ENCODE measurements at places on chromosomes 3 and 15. TPM values are rescaled to one million over a fixed set of nuclear protein-coding genes. Genes with fewer than 3 reads are reported as not detected.

GRCh38 chr15:71651750-71652186 is 158.6 kb upstream of the NR2E3 start:
- peak; percentile 84 for DNase-seq

DNA sequence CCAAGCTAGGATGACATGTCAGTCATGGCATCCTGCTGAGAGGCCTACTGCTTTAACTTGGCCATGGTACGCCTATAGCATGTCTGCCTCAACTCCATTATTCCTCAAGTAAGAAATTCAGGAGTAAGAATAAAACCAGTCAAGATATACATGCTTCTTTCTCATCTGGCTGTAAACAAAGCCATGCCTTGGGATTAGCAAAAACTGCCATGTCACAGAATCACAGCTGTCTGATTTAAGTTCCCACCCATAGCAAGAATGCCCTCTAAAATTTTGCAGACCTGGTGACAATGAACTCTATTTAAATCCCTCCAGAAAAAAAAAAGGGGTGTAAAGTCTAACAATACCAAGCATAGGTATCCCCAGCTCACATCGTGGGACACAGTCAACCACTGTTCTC is 55.6 kb upstream of the ACAN start:
- DNase-seq, result no peak

DNA sequence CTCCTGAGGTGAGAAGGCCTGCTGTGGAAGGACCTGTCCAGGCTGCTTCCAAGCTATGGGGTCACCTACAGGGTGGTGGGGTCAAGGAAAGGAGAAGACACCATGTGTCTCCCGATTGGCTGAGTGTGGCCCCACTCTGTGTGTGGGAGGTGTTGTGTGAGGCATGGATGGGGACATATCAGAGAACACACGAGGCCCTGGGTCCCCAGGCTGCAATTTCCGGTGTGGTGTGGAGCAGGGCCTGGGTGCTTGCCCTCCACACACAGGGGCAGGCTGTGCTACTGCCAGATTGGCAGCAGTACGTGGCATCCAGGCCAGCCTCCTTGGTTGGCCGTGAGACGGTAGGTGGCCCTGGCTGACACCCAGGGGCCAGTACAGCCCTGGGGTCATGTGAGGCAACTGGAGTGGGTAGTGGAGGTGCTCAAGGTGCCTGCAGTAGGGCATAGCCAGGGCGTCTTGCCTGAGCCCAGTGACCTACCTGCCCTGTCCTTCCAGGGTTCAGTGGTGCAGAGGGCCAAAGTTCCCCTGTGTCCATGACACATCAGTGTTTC is 233.8 kb downstream of the SNRPN start:
- DNase-seq, result no peak

DNA sequence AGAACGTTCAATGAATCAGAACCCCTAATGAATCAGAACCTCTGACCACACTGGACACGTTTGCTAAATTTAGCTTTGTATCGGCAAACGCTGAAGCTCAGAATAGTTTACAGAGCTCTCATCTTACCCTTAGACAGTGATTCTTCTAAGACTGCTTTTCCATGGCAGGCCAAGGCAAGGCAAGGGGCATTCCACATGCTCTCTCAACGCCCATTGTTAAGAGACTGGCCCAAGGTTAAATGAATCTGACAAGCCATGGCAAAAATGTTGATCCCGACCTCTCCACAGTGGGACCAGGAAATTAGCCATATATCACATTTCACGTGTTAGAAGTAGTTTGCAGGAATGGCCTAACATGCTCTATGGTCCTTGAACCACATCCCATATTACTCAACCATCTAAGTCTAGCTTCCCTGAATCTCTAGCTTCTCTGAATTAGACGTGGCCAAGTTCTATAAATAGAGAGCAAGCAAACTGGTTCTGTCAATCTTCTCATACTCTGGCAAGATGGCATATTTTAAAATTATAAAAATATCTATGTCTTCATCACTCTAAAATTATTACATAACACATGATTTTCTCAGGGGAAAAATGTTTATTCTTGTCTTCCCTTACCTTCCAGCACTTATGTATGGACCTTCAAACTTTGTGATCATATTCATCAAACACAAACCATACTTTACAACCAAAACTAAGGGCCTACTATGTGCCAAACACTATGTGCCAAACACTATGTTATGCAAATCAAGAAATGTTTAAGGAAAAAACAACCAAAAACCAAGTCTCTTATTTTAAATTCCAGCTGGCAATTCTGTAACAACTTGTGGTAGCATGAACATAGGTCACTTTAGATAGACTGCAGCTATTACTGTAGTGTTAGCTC is 54.3 kb downstream of the AAGAB start:
- DNase-seq, result no peak

DNA sequence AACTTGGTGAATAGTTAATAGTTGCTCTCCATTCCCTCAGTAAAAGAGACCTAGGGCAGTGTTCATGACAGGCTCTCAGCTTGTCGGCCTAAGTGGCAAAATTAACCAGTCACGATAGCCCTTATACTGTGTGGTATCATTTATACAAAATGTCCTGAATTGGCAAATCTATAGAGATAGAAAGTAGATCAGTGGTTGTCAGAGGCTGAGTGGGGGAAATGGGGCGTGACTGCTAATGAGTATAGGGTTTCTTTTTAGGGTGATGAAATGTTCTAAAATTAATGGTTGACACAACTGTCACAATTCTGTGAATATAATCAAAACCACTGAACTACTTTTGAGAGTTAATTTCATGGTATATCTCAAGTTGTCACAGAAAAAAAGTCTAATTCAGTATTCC is 20.9 kb downstream of the ARIH1 start:
- no peak for DNase-seq

DNA sequence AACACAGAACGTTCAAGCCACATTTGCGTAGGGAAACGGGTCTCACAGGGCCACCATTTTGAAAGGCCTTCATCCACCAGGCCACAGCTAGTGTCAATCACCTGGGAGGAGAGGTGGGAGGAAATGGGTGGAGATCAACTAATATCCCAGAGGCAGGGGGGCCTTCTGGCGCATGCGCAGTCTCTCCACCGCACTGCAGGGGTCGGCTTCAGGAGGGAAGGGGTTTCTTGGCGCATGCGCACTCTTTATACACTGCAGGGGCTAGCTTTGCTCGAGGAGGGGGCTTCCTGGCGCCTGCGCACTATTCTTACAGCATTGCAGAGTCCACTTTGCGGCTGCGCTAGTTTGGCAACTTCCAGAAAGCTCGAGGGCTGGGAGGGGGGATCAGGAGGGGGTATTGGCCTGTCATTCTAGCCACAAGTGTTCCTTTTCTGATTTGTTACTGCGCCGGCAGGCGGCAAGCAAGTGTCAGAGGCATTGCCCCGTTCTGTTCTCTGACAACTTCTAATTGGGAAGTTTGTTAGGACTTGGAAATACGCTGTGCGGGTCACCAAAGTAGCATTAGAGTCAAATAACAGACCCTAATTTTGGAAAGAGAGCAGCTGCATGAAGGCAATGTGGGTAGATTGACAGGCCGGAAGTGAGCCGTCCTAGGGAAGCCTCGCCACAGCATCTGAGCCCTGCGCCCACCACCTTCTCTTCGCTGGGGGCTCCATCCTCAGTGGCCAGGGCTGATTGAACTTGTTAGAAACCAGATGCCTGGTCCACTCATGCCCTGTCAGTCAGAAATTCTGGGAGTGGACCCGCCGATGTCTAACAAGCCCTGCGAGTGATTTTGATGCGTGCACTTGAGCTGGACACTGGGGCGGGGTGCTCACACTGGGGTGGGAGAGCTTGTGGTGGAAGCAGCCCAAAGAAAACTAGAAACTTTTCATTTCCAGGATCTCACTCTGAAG is 173.5 kb upstream of the NDN start:
- DNase-seq, result peak; percentile 93

- DNase-seq, result no peak
Observed at GRCh38 chr3:53799338-53799865, 46.8 kb downstream of the CHDH start.

DNA sequence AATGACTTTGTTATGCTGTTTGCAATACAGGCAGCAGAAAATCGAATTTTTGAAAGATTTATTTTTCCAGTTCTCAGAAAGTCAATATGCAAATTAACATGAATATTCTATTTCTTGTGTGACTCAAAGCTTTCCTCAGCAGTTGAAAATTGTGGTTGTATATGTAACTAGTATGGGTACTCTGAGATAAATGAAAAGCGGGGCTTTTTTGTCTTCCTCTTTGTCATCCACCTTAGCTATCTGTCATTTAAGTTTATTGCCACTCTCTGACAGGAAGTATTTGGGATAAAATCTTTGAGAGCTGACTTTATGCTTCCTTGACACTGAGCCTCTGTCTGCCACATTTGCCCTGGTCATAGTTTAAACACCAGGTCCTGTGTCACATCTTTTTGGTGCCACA is 91.5 kb downstream of the ATG7 start:
- no peak for DNase-seq

DNA sequence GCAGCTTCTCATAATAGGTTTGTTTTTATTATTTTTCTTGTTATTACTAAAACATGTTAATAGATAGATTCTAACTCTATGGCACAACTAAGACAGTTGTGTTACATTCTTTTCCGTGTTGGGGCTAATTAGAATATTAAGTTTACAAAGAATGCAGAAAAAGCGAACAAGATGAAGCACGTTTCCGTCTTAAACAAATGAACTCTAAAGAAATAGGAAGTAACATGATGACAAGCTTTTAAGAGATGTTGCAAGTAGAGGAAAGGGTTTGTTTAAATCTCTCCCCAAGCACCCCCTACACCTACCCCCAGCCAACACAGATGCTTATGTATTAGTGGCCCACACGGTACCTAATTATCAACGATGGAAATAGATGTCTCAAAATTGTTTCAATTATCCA is 207.1 kb downstream of the TP63 start:
- no peak for DNase-seq

- no peak for DNase-seq
Observed at GRCh38 chr3:44920081-44920480, 45.7 kb downstream of the TGM4 start.

GRCh38 chr15:89321521-89322410 is 12.9 kb downstream of the POLG start:
- no peak for DNase-seq

- DNase-seq, result no peak
Observed at GRCh38 chr3:31853580-31853979, 127.5 kb downstream of the OSBPL10 start.

- no peak for DNase-seq
Observed at GRCh38 chr3:56693750-56694149, 10.7 kb upstream of the TASOR start.

The PDHB gene
- 138 TPM for polyA plus RNA-seq

The CSTA gene
- 0.80 TPM for polyA plus RNA-seq

The SEMA6D gene
- 12.9 TPM for polyA plus RNA-seq

The SQOR gene
- 43.4 TPM for polyA plus RNA-seq

Data from kidney (tissue), 22 donors.